HCT116 (cell line): ENCODE measurements at places on chromosomes 13 and 19. TPM values are rescaled to one million over a fixed set of nuclear protein-coding genes. Genes with fewer than 3 reads are reported as not detected.

The SIGLEC5 gene
- total RNA-seq: not detected

The CGB8 gene
- 0.34 TPM for total RNA-seq

The OR7C1 gene
- not detected for total RNA-seq

The IRS2 gene
- 9.2 TPM for total RNA-seq

The C19orf73 gene
- 2.2 TPM for total RNA-seq

The KCNN4 gene
- 72.9 TPM for total RNA-seq

The PRTN3 gene
- total RNA-seq: 2.7 TPM

The PLEKHF1 gene
- 5.5 TPM for total RNA-seq

The USHBP1 gene
- total RNA-seq: 0.15 TPM

The C2CD4C gene
- 7.1 TPM for total RNA-seq

The ZNF560 gene
- total RNA-seq: not detected
